Mesothelial cell of epicardium (in vitro differentiated cells): ENCODE measurements at places on chromosomes 7 and 10.
A peak's percentile ranks its signal among the peaks of the same experiment; 100 is the strongest.

- H3K4me1 ChIP-seq = no peaks in the 10 kb centered on the region
- H3K27ac ChIP-seq = no peak overlapping the region
- peaks cover 65% of the 10 kb centered on the region for H3K36me3 ChIP-seq
- no peak for DNase-seq
Measured at GRCh38 chr7:47416492-47417480, 165.1 kb downstream of the TNS3 start.

DNA sequence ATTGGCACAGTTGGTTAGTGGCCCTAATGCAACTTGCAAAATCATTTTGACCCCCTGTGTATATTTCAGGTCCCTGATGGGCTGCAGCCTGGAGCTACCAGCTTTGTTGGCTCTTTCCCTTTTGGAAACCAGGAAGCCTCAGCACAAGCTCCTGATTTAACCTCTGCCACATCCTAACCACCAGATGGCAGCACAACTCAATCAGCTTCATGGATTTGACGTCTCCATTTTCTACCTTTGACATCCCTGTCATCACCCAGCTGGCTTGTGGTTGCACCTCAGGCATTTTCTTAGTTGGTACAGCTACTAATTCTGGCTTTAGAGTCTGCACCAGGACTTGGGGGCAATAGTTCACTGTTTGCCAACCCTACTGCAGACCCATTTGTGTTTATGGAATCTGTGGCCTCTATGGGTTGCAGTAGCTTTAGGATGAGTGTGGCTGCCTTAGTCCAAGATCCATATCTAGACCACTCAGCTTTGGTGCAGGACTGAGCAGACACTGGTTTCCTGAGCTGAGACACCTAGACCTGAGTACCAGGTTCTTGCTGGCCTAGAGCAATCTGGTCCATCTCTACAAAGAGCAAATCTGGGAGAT is 456.2 kb downstream of the REEP3 start:
- no peaks in the 10 kb centered on the region for H3K4me1 ChIP-seq
- H3K27me3 ChIP-seq = peaks cover 7% of the 10 kb centered on the region

- no peak overlapping the region for H3K4me3 ChIP-seq
- no peaks in the 10 kb centered on the region for H3K27me3 ChIP-seq
- peaks cover 41% of the 10 kb centered on the region for H3K36me3 ChIP-seq
- no peak for DNase-seq
- no peaks in the 10 kb centered on the region for H3K4me1 ChIP-seq
Measured at GRCh38 chr10:12228851-12229250, 32.9 kb downstream of the CDC123 start.

DNA sequence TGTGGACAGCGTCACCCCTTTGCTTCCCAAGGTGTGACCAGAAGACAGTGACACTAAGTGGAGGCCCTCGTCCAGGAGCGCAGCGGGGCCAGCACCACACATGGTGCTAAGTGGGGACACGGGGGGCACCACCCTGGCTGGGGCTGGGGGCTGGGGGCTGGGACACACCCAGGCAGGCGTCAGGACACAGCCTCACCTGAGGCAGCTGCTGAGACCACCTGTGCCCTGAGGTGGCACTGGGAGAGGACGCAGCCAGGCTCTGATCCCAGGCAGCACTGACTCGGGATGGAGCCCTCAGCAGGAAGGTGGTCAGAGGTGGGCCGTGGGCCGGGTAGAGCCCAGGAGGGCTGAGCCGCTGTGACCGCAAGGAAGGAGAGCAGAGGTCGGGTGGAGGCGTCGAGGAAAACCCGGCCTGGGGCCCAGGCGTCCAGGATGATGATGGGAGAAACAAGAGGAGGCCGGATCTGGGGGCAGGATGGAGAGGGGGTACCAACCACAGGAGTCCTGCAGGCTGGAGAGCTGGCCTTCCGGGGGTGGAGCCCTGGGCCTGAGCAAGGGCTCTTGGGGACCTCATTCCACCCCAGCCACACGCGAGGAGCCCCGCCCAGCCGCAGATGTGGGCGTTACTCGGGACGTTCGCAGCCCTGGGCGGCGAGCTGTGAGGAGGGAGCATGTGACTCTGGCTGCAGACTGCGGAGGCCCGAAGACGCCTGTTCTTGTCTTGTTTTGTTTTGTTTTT is 22.5 kb downstream of the LRRC27 start:
- peaks cover 3% of the 10 kb centered on the region for H3K36me3 ChIP-seq
- H3K4me1 ChIP-seq = no peaks in the 10 kb centered on the region
- H3K27me3 ChIP-seq = no peaks in the 10 kb centered on the region
- no peak overlapping the region for H3K27ac ChIP-seq

GRCh38 chr10:62814756-62815380 is 1.3 kb downstream of the EGR2 start:
- peaks cover 33% of the 10 kb centered on the region for H3K4me1 ChIP-seq
- peaks cover 85% of the 10 kb centered on the region for H3K27me3 ChIP-seq
- H3K36me3 ChIP-seq = peaks cover 2% of the 10 kb centered on the region
- DNase-seq = peak; percentile 46
- peak overlapping the region; percentile 85 for H3K4me3 ChIP-seq
- H3K27ac ChIP-seq = no peak overlapping the region

GRCh38 chr7:114843102-114843501 is 78.8 kb upstream of the MDFIC start:
- peaks cover 19% of the 10 kb centered on the region for H3K4me1 ChIP-seq
- no peaks in the 10 kb centered on the region for H3K36me3 ChIP-seq
- H3K4me3 ChIP-seq = no peak overlapping the region
- no peak for DNase-seq

DNA sequence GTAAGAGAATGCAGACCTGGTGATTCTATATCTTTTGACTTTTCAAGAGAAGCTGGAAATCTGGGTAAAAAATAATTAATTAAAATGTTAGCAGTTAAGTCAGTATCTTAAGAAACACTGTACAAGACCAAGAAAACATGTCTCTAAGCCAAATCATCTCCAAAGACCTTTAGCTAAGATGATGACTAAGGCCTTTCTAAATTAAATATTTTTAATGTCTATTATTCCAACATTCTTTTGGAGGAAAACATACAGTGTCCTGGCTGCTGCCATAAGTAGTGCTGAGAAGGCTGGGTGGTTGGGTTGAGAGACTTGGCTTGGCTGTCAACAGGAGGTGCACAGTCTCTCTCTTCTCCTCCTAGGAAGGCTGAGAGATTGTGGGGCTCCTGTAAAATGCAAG is 20.3 kb downstream of the STARD3NL start:
- no peak overlapping the region for H3K4me3 ChIP-seq
- peaks cover 9% of the 10 kb centered on the region for H3K36me3 ChIP-seq
- peaks cover 29% of the 10 kb centered on the region for H3K4me1 ChIP-seq

DNA sequence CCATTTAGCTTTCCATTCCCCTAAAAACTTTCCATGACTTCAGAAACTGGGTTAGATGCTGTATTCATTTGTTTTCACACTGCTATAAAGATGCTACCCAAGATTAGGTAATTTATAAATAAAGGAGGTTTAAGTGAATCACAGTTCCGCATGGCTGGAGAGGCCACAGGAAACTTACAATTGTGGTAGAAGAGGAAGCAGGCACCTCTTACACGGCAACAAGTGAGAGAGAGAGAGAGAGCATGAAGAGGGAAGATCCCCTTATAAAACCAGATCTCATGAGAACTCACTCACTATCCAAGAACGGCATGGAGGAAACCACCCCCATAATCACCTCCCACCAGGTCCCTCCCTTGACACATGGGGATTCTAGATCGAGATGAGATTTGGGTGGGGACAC is 336.8 kb downstream of the TFEC start:
- no peak overlapping the region for H3K27ac ChIP-seq
- H3K27me3 ChIP-seq = no peaks in the 10 kb centered on the region
- H3K4me3 ChIP-seq = no peak overlapping the region
- peaks cover 2% of the 10 kb centered on the region for H3K4me1 ChIP-seq

DNA sequence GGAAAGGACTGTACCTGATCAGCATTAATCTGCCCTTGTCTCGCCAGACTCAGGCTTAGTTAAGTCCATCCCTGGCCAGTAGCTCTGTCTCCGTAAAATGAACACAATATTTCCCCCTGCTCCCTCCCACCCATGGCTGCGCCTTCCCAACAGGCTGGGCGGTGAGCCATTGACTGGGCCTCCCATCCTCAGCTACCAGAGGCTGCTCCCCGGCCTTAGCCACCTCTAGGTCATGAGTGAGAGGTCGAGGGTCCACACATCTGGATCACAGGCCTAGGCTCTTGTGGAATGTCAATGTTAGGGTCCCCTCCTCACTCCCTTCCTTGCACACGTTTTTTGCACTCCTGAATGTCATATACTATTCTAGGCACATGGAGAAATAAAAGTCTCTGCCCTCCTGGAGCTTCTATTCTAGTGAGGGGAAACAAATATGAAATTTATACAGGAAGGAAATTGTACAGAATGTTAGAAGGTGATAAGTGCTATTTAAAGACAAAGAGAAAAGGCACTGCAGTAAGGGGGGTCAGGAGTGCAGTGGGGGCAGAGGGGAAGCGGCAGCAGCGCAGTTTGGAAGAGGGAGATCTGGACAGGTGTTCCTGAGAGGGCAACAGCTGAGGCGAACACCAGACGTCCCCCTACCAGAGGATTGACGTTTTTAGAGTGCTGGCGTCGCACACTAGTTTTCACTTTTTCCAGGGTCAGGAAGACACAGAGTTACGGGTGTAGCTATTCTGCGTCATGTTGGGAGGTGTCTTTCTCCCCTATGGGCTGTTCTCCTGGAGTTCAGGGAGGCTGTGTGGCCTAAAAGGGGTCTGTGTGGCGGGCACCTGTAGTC is 17.2 kb upstream of the EIF5AL1 start:
- H3K36me3 ChIP-seq = no peaks in the 10 kb centered on the region
- H3K4me3 ChIP-seq = no peak overlapping the region
- no peak for DNase-seq
- H3K27me3 ChIP-seq = peaks cover 33% of the 10 kb centered on the region
- no peak overlapping the region for H3K27ac ChIP-seq

GRCh38 chr7:100887516-100888290 is 1.8 kb downstream of the UFSP1 start:
- peak overlapping the region; percentile 53 for H3K27ac ChIP-seq
- DNase-seq = no peak
- H3K4me3 ChIP-seq = peak overlapping the region; percentile 77
- peaks cover 36% of the 10 kb centered on the region for H3K4me1 ChIP-seq
- H3K36me3 ChIP-seq = peaks cover 44% of the 10 kb centered on the region
- no peaks in the 10 kb centered on the region for H3K27me3 ChIP-seq

DNA sequence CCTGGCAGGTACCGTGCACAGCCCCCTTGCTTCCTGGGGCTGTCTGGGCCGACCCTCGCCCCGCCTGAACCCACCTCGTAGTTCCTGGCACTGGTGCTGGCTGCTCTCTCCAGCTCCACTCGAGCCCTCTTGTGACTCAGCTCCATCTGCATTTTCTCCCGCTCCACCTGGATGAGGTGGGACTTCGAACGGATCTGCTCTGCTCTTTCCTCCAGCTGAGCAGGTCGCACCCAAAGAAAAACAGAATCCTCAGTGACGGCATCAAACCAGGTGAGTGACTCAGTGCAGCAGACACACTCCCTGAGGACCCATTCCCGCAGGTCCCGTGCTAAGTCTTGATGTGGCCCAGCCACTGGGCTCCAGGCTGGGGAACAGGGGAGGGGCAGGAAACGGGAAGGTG is 7.4 kb downstream of the MAD1L1 start:
- H3K27ac ChIP-seq = no peak overlapping the region
- peaks cover 31% of the 10 kb centered on the region for H3K36me3 ChIP-seq
- DNase-seq = no peak
- no peaks in the 10 kb centered on the region for H3K27me3 ChIP-seq

DNA sequence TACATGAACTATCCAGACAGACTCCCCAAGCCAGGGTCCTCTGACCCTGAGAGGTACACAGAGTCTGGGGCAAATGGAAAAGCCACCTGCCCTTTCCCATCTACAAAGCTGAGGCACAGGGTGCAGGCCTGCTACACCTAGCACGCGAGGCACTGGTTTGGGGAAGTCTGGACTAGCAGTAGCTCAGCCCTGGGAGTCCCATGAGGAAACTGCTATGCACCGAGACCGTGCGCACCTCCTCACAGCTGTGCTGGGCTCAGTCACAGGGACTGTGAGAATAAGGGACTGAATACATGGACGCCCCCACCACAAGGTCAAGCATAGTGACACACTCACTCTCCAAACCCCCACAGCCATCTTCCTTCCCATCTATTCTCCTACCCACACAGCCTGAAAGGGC is 8.2 kb downstream of the MAT1A start:
- no peak for DNase-seq
- no peaks in the 10 kb centered on the region for H3K36me3 ChIP-seq
- H3K4me3 ChIP-seq = no peak overlapping the region

DNA sequence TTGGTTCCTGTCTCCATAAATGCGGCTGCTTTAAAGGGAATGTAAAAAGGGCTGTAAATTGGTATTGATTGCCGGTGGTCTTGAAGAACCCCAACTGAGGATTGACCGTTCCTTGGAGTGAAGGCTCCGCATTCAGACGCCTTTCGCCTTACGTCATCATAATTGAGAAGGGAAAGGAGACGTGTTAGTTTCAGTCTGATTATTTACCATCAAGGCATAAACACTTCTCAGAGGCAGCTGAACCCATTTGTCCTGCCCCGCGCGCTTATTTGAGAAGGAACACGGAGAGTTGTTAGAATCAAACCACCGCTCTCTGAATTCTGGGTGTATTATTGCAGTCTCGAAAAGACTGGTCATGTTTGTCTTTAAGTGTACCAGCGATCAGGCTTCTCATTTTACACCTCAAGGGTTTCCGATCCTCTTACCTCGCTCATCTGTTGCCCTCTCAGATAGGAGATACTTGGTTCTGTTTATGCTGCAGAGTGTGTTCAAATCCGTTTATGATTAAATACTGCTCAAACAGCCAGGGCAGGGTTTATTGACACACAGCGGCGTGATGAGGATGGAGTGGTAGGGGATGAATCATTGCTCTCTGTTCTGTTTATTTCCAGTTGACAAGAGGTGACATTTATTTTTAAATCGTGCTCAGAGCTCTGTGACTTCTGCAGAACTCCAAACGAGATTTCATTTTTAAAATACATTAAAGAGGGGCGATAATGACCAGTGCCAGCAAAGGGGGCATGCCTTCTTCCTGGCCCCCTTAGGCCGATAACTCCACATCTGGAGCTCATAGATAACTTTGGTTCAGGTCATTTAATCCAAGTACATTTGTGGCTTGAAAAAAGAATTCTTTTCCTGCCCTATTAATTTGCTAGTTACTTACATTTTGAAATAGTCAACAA is 30.4 kb downstream of the FOXK1 start:
- peaks cover 12% of the 10 kb centered on the region for H3K4me1 ChIP-seq
- DNase-seq = no peak
- peaks cover 41% of the 10 kb centered on the region for H3K36me3 ChIP-seq
- H3K27ac ChIP-seq = no peak overlapping the region

DNA sequence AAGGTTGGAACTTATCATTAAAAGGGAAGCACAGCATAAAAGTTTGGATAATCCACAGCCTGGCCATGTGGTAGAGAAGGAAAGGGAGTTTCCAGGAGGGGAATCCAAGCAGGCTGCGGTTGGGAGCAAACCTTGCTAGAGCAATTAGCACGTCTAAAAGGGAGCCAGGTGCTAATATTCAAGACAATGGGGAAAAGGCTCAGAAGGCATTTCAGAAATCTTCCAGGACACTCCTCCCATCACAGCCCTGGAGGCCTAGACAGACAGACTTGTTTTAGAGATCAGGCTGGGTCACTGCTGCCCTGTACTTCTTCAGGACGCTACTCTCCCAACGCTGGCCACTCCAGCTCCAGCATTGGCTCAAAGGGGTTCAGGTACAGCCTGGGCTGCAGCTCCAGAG is 96.2 kb upstream of the KAT6B start:
- no peak for DNase-seq
- H3K36me3 ChIP-seq = peaks cover 7% of the 10 kb centered on the region

GRCh38 chr7:91408388-91409154 is 144.3 kb downstream of the FZD1 start:
- no peak overlapping the region for H3K27ac ChIP-seq
- no peaks in the 10 kb centered on the region for H3K27me3 ChIP-seq
- H3K36me3 ChIP-seq = peaks cover 1% of the 10 kb centered on the region
- no peak overlapping the region for H3K4me3 ChIP-seq
- no peak for DNase-seq
- H3K4me1 ChIP-seq = peaks cover 3% of the 10 kb centered on the region

- no peak overlapping the region for H3K4me3 ChIP-seq
- no peak for DNase-seq
- no peaks in the 10 kb centered on the region for H3K4me1 ChIP-seq
- no peaks in the 10 kb centered on the region for H3K27me3 ChIP-seq
- no peaks in the 10 kb centered on the region for H3K36me3 ChIP-seq
Measured at GRCh38 chr10:66455304-66455703, 470.5 kb upstream of the LRRTM3 start.
